ENCODE measurements at places on chromosomes 5 and 9. TPM values are rescaled to one million over a fixed set of nuclear protein-coding genes. Genes with fewer than 3 reads are reported as not detected.

The HACD4 gene
- 2.4 TPM for total RNA-seq

The TAS2R1 gene
- total RNA-seq = not detected

The ZNF462 gene
- 3.2 TPM for total RNA-seq

The ZNF883 gene
- 1.7 TPM for total RNA-seq

GRCh38 chr5:95725071-95725820 lies 5.9 kb upstream of the RHOBTB3 start:
- H3K27me3 ChIP-seq = no peaks in the 10 kb centered on the region
- no peak overlapping the region for H3K4me3 ChIP-seq
- no peaks in the 10 kb centered on the region for H3K36me3 ChIP-seq
- no peak overlapping the region for H3K27ac ChIP-seq
- peaks cover 37% of the 10 kb centered on the region for H3K4me1 ChIP-seq

DNA sequence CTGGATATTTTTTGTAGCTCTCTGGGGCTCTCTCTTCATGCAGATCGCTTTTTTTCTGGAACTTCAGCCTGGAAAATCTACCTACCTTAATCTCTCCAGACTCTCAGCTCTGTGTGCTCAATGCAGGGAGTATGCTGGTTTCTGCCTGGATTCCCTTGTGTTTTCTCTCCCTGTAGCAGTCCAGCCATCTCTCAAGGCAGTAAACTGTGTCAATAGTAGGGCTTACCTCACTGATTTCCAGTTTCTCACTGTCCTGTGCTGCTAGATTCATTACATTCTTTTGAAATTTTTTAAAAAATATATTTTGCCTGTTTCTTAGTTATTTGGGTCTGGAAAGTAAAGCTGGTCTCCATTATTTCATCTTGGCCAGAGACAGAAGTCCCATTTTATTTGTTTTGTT lies 951.4 kb downstream of the NR2F1-AS1 start:
- DNase-seq = no peak
- no peaks in the 10 kb centered on the region for H3K4me1 ChIP-seq
- no peaks in the 10 kb centered on the region for H3K27me3 ChIP-seq
- no peak overlapping the region for H3K4me3 ChIP-seq
- H3K27ac ChIP-seq = no peak overlapping the region

DNA sequence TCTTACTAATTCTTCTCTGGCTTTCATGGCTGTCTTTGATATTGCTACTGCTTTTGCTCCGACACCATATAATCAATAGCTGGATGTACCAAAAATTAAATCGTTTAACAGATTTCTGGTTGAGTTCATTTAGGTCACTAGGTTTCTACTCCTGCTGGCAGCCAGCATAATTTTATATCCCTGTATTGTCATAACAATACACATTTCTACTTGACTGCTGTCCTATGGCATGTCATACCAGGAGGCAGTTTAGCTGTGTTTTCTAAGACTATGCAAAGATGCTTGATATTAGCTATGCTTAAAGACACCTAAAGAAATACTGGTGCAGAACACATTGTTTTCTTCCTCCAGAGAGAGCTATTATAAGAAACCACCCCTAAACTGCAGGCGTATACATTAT lies 337.2 kb upstream of the CDH6 start:
- no peak for DNase-seq
- H3K27me3 ChIP-seq = no peaks in the 10 kb centered on the region
- H3K36me3 ChIP-seq = no peaks in the 10 kb centered on the region
- H3K4me3 ChIP-seq = no peak overlapping the region
- no peaks in the 10 kb centered on the region for H3K4me1 ChIP-seq
- H3K27ac ChIP-seq = no peak overlapping the region

DNA sequence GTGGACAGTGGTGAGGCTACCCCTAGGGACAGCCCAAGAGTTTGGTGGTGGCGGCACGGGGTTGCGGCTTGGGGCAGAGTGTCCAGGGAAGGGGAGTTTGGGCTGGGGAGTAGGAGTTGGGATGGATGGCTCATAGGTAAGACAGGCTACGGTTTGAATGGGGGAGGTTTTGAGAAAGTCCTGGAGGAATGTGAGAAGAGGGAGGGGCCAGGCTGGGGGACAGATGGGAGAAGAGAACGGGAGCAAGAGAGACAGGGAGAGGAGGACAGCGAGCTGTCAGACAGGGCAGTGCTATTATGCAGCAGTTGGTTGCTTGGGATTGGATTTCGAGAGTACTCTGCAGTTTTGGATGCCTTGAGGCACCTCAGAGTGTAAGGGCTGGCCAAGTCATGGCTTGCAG lies 24.5 kb downstream of the PSD2 start:
- DNase-seq = no peak
- H3K27me3 ChIP-seq = peaks cover 95% of the 10 kb centered on the region
- H3K27ac ChIP-seq = no peak overlapping the region
- no peak overlapping the region for H3K4me3 ChIP-seq

DNA sequence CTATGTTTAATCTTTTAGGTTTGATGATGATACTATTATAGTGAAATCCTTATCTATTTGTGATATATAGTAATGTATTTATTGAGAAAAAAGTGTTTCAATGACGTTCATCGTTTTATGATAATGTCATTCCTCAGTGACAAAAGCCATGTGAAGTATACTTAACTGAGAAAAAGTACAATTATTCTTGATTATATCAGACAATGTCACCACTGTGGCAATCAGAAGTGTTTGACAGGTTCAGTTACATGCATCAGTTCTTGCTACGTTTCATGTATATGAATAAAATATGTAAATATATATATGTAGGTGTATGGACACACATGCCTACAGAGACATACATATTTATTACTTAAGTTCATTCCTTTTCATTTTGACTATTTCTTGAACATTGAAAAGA lies 341.5 kb upstream of the CDH10 start:
- no peaks in the 10 kb centered on the region for H3K4me1 ChIP-seq
- H3K36me3 ChIP-seq = no peaks in the 10 kb centered on the region
- H3K27ac ChIP-seq = no peak overlapping the region
- H3K27me3 ChIP-seq = no peaks in the 10 kb centered on the region

DNA sequence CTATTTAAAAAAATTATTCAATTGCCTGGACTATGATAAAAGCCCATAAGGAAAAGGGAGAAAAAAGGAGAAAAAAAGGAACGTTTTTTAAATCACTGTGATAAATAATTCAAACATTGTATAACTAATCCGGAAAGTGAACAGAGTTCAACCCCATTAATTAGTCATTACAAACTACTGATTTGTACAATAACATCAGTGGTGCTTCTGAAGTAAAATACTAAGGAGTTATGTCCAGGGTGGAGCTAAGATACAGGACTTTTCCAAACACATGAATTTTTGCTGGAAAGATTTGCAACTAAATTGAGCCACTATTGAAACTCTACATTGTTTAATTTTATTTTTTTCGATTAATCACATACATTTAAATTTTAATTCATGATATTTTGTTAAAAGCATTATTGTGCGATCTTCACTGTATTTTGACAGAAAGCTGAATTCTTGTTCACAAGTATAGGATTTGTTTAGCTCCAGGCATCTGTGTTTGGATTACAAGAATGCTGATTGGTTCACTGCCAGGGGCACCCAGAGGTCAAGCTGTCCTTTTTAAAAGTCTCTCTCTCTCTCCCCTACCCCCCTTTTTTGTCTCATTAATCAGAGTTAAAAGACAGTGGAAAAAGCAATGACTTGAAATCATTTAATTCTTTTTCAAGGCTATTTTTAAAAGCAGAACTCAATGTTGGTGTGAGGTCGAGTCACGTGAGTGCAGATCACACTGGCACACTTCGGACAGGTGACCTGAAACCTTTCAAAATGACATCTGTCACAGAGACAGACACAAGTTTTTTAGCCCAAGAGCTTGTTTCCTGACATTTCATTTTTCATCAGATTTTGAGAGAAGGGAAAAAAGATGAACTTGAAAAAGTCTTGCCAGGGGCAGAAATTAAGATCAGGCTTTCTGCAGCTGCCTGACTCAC lies 387.3 kb downstream of the NR2F1-AS1 start:
- H3K36me3 ChIP-seq = no peaks in the 10 kb centered on the region
- H3K27me3 ChIP-seq = no peaks in the 10 kb centered on the region
- H3K27ac ChIP-seq = peak overlapping the region; percentile 87
- no peak for DNase-seq
- H3K4me1 ChIP-seq = peaks cover 59% of the 10 kb centered on the region
- no peak overlapping the region for H3K4me3 ChIP-seq

DNA sequence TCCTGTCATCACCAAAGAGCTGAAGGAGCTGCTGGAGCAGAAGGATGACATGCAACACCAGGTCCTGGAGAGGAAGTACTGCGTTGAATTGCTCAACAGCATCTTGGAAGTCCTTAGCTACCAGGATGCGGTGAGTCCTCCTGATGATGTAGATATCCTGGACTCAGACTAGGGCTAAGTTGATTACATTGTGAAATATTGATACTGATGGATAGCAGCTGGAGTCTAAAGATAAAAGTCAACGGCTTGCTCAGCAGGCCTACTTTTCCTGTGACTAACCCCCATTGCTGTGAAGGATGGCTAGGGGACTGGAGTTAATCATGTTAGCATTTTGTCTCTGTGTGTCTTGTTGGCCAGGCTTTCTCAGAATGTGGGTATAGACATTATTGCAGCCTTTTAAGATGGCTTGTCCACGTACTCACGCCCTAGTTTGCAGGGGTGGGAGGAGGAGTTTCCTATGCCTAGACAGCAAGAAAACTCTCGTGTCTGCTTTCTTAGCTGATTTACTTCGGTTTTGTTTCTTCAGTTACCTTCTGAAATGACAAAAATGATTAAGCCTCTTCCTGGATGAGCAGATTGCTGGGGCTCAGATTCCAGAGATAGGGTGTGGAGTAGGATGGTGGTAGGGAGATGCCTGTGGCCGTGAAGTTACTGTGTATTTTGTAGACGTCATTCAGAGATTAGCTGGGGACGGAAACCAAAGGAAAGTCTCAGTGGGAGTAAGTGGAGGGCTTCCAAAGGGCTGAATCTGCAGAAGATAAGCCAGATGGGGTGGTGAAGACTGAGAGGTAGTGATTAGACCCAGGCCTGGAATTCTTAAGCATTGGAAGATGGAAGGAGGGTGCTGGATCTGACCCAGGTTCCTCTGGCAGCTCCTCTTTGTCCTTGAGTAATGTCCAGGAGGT lies 166.3 kb downstream of the DOCK2 start:
- H3K27ac ChIP-seq = peak overlapping the region; percentile 64
- DNase-seq = no peak
- H3K4me1 ChIP-seq = peaks cover 57% of the 10 kb centered on the region

- no peak for DNase-seq
- H3K4me3 ChIP-seq = no peak overlapping the region
- no peaks in the 10 kb centered on the region for H3K4me1 ChIP-seq
- no peak overlapping the region for H3K27ac ChIP-seq
- no peaks in the 10 kb centered on the region for H3K36me3 ChIP-seq
Measured at GRCh38 chr5:58315794-58316193, 144.1 kb downstream of the PLK2 start.

- no peaks in the 10 kb centered on the region for H3K4me1 ChIP-seq
- no peaks in the 10 kb centered on the region for H3K36me3 ChIP-seq
- no peak overlapping the region for H3K4me3 ChIP-seq
- no peak overlapping the region for H3K27ac ChIP-seq
- peak; percentile 39 for DNase-seq
Measured at GRCh38 chr5:173187054-173187743, 42.9 kb downstream of the BNIP1 start.

DNA sequence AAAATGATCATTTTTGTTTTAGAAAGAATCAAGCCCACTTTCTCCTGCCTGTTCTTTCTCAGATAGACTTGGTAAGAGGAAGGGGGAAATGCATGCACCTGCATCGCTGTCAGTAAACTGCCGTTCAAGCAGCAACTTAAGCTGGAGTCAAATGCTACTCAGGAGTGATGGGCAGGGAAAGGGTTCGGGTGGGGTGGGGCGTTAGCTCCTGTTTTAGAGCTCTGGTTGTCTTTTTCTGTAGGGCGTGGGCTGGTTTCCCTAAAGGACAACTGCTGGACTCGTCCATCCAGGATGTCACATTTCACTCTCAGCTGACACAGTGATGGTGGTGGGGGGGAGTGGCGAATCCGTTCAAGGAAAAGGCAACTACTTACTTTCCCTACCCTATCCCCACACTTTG lies 75.0 kb downstream of the NDFIP1 start:
- H3K4me3 ChIP-seq = no peak overlapping the region
- no peaks in the 10 kb centered on the region for H3K27me3 ChIP-seq
- no peak overlapping the region for H3K27ac ChIP-seq
- H3K36me3 ChIP-seq = no peaks in the 10 kb centered on the region
- DNase-seq = no peak

DNA sequence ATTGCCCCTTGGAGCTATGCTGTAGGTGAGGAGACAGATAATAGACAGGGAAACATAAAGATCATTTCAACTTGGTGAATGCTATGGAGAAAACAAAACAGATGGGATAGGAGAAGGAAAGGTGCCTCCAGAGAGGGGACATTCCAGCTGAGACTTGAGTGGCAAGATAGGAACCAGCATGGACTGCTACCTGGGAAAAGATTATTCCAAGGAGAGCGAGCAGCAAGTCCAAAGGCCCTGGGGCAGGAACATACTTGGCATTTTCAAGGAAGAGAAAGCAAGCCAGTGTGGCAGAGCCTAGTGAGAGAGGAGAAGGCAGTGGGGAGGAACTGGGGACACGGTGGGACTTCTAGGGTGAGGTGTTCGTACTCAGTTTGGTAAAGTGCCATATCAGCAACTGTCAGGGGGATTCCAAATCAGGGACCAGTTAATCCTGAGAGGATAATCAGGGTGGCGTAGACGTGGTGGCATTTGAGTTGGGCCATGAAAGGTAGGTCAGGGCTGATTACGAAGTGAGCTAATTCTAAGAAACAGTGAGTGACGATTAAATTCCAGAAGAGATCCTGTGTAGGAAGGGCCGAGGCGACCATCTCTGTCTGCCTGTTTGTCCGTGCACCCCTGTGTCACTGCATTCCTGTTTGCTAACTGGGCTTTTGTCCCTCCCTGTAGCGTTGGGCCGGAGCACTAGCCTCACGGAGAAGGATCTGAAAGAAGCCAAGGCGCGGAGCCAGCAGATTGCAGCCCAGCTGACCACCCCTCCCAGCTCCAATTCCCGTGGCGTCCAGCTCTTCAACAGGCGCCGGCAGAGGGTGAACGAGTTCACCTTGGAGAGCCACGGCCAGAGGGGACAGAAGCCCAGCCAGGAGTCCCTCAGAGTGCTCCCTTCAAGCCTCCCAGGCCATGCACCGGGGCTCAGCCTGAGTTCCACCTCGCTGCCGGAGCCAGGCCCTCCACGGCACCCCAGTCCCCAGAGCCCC lies 7.1 kb downstream of the SYNPO start:
- no peak for DNase-seq
- no peak overlapping the region for H3K27ac ChIP-seq
- no peaks in the 10 kb centered on the region for H3K36me3 ChIP-seq
- H3K4me1 ChIP-seq = peaks cover 35% of the 10 kb centered on the region
- no peaks in the 10 kb centered on the region for H3K27me3 ChIP-seq

GRCh38 chr9:71504636-71505035 lies 263.7 kb downstream of the CEMIP2 start:
- DNase-seq = peak; percentile 8
- no peaks in the 10 kb centered on the region for H3K36me3 ChIP-seq
- H3K27ac ChIP-seq = no peak overlapping the region
- H3K4me1 ChIP-seq = 0 out of 2 replicates have a peak, but pooled peaks cover 4% of the 10 kb centered on the region
- no peak overlapping the region for H3K4me3 ChIP-seq

- H3K4me3 ChIP-seq = no peak overlapping the region
- peaks cover 8% of the 10 kb centered on the region for H3K4me1 ChIP-seq
- no peaks in the 10 kb centered on the region for H3K27me3 ChIP-seq
- no peak overlapping the region for H3K27ac ChIP-seq
- DNase-seq = peak; percentile 34
- H3K36me3 ChIP-seq = no peaks in the 10 kb centered on the region
Measured at GRCh38 chr5:40570408-40571129, 109.1 kb upstream of the PTGER4 start.
